ENCODE measurements at places on chromosomes 1 and 21. TPM values are rescaled to one million over a fixed set of nuclear protein-coding genes. Genes with fewer than 3 reads are reported as not detected.

The DENND4B gene
- 17.7 TPM for total RNA-seq

The LCE6A gene
- not detected for total RNA-seq

The ADCY10 gene
- total RNA-seq: under 0.01 TPM

The MIA3 gene
- 68.0 TPM for total RNA-seq

The REG4 gene
- not detected for total RNA-seq

The OR2T29 gene
- not detected for total RNA-seq

The GPR89B gene
- total RNA-seq: 19.0 TPM

The ZBTB8A gene
- 5.9 TPM for total RNA-seq

The AURKAIP1 gene
- 85.2 TPM for total RNA-seq

The HDGF gene
- total RNA-seq: 108 TPM

The CACNA1E gene
- total RNA-seq: not detected

The KRTAP21-2 gene
- not detected for total RNA-seq

The THEM4 gene
- total RNA-seq: 6.4 TPM

The GNG4 gene
- total RNA-seq: under 0.01 TPM

The MYOG gene
- total RNA-seq: not detected

The OLIG2 gene
- not detected for total RNA-seq

The ZYG11A gene
- total RNA-seq: 0.77 TPM

The SYT11 gene
- total RNA-seq: 30.3 TPM

The TMEM201 gene
- 2.8 TPM for total RNA-seq

The KMO gene
- total RNA-seq: not detected

The WDR64 gene
- not detected for total RNA-seq

The LCE3D gene
- not detected for total RNA-seq

The LYSMD1 gene
- total RNA-seq: 8.2 TPM

The RGS8 gene
- total RNA-seq: not detected

The ACTA1 gene
- not detected for total RNA-seq

The CDC42BPA gene
- 55.0 TPM for total RNA-seq

The SRSF11 gene
- 107 TPM for total RNA-seq

The PODN gene
- 67.5 TPM for total RNA-seq

The PKP1 gene
- under 0.01 TPM for total RNA-seq

The S1PR1 gene
- 10.4 TPM for total RNA-seq

The PDE4B gene
- 19.8 TPM for total RNA-seq

The CELA2A gene
- total RNA-seq: not detected

The ACTN2 gene
- under 0.01 TPM for total RNA-seq

The ITLN2 gene
- not detected for total RNA-seq

The DYNLT5 gene
- under 0.01 TPM for total RNA-seq

The TMEM82 gene
- not detected for total RNA-seq

The C1orf56 gene
- total RNA-seq: 3.5 TPM

The RGS18 gene
- 0.17 TPM for total RNA-seq

The SPATA21 gene
- total RNA-seq: not detected

Data from fibroblast of lung (primary cell).